ENCODE measurements at places on chromosomes 5 and 9. TPM values are rescaled to one million over a fixed set of nuclear protein-coding genes. Genes with fewer than 3 reads are reported as not detected.

- no peak for DNase-seq
Observed at GRCh38 chr9:126805554-126806262, 868 bp downstream of the ZBTB43 start.

GRCh38 chr9:132125361-132125760, 36.5 kb upstream of the NTNG2 start:
- DNase-seq: no peak

GRCh38 chr5:102581011-102581410, 82.2 kb upstream of the SLCO6A1 start:
- DNase-seq: no peak

DNA sequence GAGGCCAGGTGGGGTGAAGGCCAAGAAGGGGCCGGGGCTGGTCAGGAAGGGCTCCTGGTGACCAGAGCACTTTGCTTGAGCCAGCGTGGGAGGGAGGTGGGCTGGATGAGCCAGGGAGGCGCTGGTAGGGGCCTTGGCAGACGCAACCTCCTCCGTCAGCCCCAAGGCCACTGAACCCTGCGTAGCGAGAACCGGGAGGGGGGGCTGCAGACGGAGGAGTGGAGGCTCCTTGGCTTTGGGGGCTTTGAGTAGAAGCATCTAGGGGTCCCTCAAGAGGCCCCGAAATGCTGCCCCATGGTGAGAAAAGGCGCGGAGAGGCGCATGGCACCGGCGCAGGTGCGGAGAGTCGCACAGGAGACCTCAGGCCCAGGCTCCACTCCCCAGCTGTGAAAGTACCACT, 1888.0 kb upstream of the CDH9 start:
- no peak for DNase-seq

Gene PCDHGA10
- total RNA-seq: 9.8 TPM

- no peak for DNase-seq
Observed at GRCh38 chr5:131230406-131230805, 33.4 kb upstream of the CDC42SE2 start.

Data from type B pancreatic cell (in vitro differentiated cells).